ENCODE measurements at places on chromosomes 2 and 18. TPM values are rescaled to one million over a fixed set of nuclear protein-coding genes. Genes with fewer than 3 reads are reported as not detected.

Gene APOB
- 0.13 TPM for total RNA-seq

- DNase-seq = no peak
These were observed 55.9 kb downstream of the ACVR1C start for GRCh38 chr2:157572725-157573124.

Gene ACADL
- total RNA-seq = 39.0 TPM

DNA sequence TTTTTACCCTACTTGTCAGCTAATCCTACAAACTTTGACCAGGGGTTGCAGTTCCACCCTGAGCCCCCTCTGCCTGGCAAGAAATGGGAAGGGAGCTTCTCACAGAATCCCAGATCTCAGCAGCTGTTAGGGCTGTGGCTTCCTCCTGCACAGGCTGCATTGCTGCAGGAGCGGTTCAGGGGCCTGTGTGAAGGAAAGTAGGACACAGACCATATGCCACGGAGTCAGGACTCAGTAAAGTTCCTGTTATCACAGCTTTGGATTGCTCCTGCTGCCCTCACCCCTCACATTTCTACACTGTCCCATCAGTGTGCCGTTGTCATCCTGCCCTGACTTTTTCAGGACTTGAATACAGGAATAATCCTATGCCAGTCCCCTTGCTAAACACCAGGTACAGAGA is 62.8 kb upstream of the SP3 start:
- DNase-seq = no peak

GRCh38 chr2:102310964-102311640 is at the start of gene IL1RL1:
Gene IL1RL1 (plus strand): TSS chr2:102311563. CDS start chr2:102338265, 26,702 bp downstream.
- no peak for DNase-seq

- DNase-seq = no peak
These were observed 66.1 kb upstream of the ATG16L1 start for GRCh38 chr2:233185330-233185729.

GRCh38 chr2:81093031-81093430 is 788.5 kb upstream of the LRRTM1 start:
- no peak for DNase-seq

Gene NOL4
- not detected for total RNA-seq

All from ovary (tissue), 10 donors.